Endothelial cell (in vitro differentiated cells): ENCODE measurements at places on chromosomes 4 and X.

- no peak for DNase-seq
Observed at GRCh38 chr4:13555325-13555724, 11.0 kb upstream of the NKX3-2 start.

DNA sequence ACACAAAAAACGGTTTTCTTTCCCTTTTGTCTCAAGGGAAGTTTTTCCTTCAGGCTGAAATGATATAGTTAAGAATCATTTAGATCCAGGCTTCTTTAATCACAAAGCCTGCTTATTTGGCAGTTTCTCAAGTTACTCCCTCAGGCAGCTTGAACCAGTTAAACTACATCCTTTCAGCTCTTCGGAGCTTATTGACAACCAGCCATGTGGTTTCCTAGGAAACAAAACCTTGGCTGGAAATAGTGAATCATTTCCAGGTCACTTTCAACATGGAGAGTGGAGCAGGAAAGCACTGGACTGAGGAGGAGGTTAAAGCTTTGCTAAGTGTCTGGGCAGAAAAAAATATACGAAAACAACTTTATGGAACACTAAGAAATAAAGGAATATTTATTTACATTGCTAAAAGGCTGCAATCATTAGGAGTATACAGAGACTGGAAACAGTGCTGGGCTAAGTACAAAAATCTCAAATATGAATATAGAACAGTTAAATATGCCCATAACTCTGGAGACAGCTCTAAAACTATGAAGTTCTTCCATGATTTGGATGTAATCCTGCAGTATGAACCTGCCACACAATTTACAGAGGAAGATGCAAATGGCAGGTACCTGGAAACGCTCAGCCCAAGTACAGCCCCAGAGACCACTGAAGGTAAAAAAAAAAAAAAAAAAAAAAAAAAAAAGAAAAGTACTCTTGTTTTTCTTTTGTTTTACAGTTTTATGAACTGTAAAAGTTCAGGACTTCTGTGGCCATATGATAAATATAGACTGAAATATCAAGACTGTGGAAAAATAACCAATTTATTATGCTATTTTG is 23.2 kb upstream of the AASDH start:
- DNase-seq: peak; percentile 49

DNA sequence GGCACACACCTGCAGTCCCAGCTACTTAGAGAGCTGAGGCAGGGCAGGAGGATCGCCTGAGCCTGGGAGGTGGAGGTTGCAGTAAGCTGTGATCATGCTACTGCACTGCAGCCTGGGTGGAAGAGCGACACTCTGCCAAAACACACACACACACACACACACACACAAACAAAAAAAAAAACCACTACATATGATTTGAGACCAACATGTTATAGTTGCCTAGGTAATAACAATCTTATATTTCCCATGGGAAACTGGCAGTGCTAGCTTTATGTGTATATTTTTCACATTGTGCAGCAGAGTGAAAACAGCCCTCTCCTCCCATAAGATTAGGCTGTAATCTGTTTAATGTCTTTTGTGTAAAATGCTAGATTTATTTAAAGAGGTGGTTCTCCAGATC is 3.1 kb upstream of the FAM241A start:
- no peak for DNase-seq

DNA sequence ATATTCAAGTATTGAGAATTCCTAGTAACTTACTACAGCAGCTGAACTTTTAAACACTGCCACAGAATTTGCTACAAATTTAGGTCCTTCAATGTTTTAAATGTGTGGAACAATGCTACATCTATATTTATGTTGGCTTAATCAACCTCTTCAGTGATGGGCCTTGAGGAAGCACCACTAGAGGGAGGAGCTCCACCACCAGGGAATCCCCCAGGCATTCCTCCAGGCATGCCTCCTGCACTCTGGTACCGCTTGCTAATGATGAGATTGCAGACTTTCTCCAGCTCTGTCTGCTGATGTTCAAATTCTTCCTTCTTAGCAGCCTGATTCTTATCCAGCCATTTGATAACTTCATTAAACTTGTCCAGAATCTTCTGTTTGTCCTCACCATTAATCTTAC is 190.8 kb downstream of the HTR2C start:
- DNase-seq: no peak

- DNase-seq: no peak
Observed at GRCh38 chr4:107182347-107182746, 146.2 kb upstream of the DKK2 start.

GRCh38 chrX:52341493-52341892 is 27.3 kb upstream of the XAGE2 start:
- no peak for DNase-seq

DNA sequence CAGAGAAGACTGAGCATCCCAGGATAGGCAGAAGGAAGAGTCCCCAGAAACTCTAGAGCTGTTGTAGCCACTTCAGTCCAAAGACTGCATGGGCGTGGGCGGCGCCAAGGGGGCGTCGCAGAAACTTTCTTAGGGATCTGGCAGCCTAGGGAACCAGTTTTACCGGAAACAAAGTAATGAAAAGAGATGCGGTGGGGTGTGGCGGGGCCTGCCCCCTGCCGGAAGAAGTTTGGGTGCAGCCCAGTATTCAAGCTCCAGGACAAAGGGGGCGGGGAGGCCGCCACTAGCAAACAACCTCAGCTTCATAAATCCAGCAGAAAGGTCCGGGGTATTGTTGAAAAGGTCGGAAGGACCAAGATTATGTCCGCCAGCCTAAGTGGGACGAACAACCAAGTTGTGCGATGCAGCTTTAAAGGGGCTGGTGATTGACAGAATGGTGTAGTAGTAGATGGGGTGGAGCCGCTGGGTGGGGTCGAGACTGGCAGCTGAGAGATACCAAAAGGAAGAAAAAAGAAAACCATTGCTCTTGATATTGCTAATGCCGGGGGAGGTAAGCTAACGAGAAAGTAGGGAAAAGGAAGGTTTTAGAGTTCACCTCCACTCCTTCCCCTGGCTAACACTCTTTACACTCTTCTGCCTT is 190.5 kb downstream of the RRAGB start:
- peak; percentile 33 for DNase-seq

GRCh38 chr4:80192937-80193336 is 4.4 kb upstream of the PRDM8 start:
- no peak for DNase-seq

DNA sequence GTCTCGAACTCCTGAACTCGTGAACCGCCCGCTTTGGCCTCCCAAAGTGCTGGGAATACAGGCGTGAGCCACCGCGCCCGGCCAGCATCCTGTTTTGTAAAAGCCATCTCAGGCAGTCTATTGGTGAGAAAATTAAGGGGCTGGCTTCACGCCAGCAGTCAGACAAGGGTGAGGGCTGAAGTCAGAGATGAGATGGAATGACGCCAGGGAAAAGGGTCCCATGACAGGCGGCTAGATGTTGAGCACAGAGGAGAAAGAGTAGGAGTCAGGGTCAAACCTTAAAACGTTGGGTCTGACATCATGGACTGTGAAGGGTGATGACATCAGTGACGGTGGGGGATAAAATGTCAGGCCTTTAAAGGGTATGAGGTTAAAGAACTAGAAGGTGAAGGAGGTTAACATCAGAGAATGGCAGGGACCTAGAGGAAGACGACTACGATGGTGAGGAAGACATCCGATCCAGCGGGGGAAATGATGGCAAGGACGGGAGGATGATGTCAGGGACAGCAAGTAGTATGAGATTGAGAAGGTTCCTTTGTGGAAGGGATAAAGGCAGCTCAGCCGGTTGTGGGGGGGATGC is 504 bp upstream of the RBM3 start:
- DNase-seq: no peak
